Glutamatergic neuron (in vitro differentiated cells): ENCODE measurements at places on chromosomes 2 and 18. TPM values are rescaled to one million over a fixed set of nuclear protein-coding genes. Genes with fewer than 3 reads are reported as not detected.

The ACTG2 gene
- total RNA-seq, result not detected

The RAB17 gene
- total RNA-seq, result not detected

The DPYSL5 gene
- total RNA-seq, result 313 TPM

The ANKRD36C gene
- total RNA-seq, result 75.7 TPM

The TFCP2L1 gene
- 0.07 TPM for total RNA-seq

The MBOAT2 gene
- 72.5 TPM for total RNA-seq

The STK11IP gene
- 34.5 TPM for total RNA-seq

The ATP9B gene
- 62.6 TPM for total RNA-seq

The DPP4 gene
- total RNA-seq, result 0.20 TPM

The SP140L gene
- total RNA-seq, result 0.34 TPM

The SCN7A gene
- 0.32 TPM for total RNA-seq

The LAMA1 gene
- total RNA-seq, result 32.0 TPM

The DLGAP1 gene
- 13.6 TPM for total RNA-seq

The BARD1 gene
- total RNA-seq, result 33.6 TPM

The TUBA4B gene
- not detected for total RNA-seq

The ALPP gene
- 0.34 TPM for total RNA-seq

The OLA1 gene
- 96.2 TPM for total RNA-seq

The ABCB11 gene
- not detected for total RNA-seq

The ITGAV gene
- 21.9 TPM for total RNA-seq

The SLC38A11 gene
- not detected for total RNA-seq

The PSD4 gene
- 1.2 TPM for total RNA-seq

The CD8B gene
- total RNA-seq, result not detected

The RAX gene
- total RNA-seq, result not detected

The SLC14A1 gene
- total RNA-seq, result not detected

The RPRM gene
- total RNA-seq, result 95.9 TPM

The OSBPL6 gene
- 14.4 TPM for total RNA-seq

The NEUROD1 gene
- 65.5 TPM for total RNA-seq

The PIEZO2 gene
- total RNA-seq, result 50.1 TPM

The SNTG2 gene
- 7.7 TPM for total RNA-seq

The STPG4 gene
- 1.3 TPM for total RNA-seq

The IL1R1 gene
- 0.17 TPM for total RNA-seq

The DLX2 gene
- 1.4 TPM for total RNA-seq

The ELOA2 gene
- not detected for total RNA-seq

The RUFY4 gene
- not detected for total RNA-seq

The GKN1 gene
- not detected for total RNA-seq

The POTEC gene
- total RNA-seq, result not detected

The SKA1 gene
- 2.0 TPM for total RNA-seq

The GAREM2 gene
- total RNA-seq, result 49.3 TPM

The ZFP36L2 gene
- 0.88 TPM for total RNA-seq
